Kidney glomerular epithelial cell (primary cell): ENCODE measurements at places on chromosomes 7 and 10.

GRCh38 chr7:134140889-134141867 is 14.0 kb downstream of the LRGUK start:
- DNase-seq: peak; percentile 16

- peak; percentile 37 for DNase-seq
Observed at GRCh38 chr7:99374111-99375064, at the start of gene ARPC1B. TSS of gene ARPC1B (plus strand) at chr7:99374730. CDS start at chr7:99385715, 10,985 bp downstream.

DNA sequence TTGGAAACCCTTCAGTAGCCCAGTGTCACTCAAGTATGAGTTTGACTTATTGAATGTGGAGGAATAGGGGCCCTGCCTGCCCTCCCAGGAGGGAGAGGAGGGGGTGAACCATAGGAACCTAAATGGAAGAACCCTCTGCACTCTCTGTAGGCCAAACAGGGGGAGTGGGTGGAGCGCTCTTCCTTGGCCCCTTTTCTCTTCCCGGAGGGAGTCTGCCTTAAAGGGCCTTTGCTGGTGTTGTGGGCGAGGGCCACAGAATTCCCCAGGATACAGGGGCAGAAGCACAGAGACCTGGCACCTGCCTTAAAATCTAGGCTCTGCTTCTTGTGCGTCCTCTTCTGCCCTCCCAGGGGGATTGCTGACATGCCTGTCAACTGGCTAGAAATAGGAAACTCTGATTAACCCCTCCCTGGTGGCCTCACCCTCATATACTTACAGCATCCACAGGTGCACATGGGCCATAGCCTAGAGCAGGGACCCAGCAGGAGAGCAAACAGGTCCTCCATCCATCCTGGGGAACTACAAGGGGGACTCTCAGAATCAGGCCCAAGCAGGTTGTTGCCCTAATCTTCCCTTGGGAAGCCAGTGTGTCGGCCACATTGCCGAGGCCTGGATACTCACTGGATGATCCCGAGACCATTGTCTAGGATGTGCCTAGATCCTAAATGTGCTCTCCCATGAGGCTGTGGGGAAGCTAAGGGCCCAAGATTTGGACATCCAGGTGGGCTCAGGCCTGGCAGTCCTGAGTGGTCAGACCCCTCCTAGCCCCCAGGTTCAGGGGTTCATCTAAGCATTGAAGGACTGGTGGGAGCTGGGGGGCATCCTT is 3.4 kb downstream of the TRIM8 start:
- DNase-seq: no peak

DNA sequence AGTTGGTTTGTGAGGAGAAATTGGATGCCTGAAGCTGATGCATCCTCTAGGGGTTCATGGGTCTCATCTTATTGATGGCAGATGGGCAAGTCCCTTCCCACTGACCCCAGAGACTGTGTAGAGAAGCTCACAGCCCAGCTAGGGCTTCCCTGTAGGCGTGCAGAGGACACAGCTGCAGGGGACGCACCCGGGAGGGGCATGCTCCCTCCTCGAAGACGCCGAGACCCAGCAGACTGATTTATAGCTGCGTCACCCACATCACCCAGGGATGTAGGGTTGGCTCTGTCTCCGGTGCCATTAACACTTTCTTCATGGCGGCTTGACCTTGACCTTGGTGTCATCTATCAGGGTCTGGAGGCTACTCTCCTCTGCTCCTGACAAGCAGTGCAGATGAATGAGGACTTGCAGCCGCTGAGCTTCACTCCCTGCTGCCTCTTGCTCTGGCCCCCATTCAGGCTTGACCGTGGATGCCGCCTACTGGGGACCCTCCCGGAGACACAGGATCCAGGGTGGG is 549.7 kb downstream of the TCERG1L start:
- DNase-seq: no peak

DNA sequence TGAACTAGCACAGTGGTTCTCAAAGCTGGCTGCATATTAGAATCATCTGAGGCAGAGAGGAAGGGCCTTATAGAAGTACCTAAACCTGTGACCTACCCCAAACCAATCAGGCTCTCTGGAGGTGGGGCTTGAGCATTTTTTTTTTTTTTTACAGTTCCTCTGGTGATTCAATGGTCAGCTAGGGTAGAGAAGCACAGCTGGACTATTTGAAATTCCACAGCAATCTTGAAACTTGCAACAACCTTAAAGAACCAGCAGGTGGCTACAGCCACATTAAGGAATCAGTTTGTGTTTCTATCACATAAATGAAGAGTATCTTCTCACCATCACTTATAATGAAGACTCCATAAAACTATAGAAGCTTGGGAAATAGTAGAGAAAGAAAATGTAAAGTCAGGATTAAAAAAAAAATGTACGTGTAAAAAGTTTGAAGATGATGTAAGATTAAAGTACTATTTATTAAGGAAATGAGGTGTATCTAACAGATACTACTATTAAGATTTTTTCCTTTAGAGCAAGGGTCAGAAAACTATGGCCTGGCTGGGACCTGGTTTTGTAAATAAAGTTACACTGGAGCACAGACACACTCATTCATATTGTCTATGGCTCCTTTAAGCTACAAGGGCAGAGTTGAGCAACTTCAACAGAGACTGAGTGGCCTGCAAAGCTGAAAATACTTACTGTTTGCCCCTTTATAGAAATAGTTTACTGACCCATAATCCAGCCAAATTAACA is 3.8 kb downstream of the RTKN2 start:
- peak; percentile 89 for DNase-seq

DNA sequence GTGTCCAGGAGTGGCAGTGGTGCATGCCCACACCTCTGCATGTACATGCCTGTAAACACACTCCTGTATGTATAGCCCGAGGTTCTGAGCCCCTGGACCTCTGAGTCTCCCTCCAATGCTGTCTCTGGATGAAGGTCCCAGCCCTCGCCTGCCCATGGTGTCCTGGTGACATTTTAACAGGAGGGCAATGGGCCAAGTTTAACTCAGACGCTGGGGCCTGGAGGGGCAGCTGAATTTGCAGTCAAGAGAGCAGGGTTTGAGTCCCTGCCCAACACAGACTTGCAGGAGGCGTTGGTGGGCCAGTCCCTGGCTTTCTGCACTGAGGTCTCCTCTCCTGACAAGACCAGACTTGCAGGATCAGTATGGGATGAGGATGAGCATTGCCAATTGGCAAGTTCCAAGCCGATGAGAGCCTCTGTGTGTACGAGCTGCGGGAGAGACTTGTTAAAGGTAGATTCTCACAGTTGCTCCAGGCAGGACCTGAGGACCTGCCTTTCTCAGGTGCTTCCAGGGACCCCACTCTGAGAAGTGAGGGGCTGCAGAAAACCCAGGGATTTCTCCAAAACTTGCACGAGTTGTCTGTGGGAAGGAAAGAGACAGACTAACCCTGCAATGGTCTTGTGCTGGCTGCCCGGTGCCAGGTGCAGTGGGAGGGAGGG is 141.9 kb downstream of the ELFN1 start:
- no peak for DNase-seq

- DNase-seq: no peak
Observed at GRCh38 chr10:121080281-121080891, 229.2 kb downstream of the WDR11 start.

DNA sequence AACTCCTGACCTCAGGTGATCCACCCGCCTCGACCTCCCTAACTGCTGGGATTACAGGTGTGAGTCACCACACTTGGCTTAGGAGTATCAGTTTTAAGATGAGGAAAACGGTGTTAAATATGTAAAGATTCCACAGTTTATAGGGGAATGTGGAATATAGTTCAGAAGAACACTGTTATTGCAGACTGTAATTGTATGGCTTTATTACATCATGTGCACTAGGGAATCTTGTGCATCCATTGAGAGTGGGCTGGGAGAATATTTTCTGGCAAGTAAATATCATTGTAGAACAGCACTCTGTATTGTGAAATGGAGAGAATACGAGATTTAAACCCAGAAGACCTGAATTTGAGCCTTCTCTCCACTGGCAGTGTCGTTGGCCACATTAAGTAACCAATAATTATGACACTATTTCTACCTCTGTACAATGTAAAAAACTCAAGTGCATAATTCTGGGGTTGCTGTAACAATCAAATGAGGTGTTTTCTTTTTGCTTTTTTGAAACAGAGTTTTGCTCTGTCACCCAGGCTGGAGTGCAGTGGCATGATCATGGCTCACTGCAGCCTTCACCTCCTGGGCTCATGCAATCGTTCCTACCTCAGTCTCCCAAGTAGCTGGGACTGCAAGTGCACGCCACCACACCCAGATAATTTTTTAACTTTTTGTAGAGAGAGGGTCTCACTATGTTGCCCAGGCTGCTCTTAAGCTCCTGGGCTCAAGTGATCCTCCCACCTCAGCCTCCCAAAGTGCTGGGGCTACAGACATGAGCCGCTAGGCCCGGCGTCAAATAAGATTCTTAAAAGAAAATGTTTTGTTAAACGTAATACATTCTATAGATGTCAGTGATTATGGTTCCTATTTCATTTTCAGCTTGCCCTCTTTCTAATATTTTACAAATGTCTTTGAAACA is 12.0 kb upstream of the PARD3 start:
- no peak for DNase-seq

DNA sequence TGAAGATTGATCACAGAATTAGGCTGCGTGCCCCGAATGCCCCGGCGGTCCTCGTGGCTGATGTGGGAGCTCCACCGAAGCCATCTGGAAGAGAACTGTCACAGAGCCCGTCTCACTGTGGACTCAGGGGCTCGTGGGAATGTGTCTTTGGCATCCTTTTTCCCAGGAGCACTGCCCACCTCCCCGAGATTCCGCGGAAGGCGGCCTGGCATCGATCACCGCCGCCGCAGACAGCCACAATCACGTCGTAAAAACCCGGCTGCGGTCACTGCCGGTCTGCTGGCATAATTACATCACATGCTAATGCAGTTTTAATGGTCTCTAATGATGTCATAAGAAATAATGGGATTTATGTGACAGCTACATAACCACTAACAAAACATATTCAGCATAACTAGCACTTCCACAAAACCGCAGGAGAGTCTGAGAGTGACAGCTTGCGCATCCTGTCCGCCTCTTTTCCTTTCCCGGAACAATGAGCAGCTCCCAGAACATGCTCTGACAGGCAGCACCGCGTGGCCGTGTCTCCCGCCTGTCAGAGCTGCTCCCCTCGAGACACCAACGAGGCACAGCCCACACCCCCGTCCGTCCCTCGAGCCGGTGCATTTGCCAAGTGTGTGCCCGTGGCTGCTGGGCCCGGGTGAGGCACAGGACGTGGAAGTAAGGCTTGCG is 490.0 kb downstream of the PTPRN2 start:
- no peak for DNase-seq

GRCh38 chr7:27118580-27118979 is 12.0 kb downstream of the HOXA4 start:
- DNase-seq: no peak

DNA sequence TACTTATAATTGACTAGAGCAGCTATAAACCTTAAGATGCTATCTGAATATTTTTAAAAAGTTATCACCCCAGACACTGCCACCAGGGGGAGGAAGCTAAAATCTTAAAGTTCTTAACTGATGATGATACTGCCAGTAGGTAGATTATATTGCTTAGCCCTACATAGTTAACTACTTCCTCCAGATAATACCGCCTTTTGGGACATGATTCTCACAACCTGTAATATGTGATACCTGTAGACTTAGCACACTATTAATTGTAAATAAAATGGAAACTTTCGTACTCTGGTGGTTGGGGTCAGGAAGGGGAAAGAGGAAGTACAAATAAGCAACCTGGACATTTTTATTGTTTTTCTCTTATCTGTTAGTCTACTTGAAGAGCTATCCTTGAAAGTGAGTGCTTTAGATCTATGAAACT is 268.9 kb downstream of the ADK start:
- DNase-seq: peak; percentile 22

DNA sequence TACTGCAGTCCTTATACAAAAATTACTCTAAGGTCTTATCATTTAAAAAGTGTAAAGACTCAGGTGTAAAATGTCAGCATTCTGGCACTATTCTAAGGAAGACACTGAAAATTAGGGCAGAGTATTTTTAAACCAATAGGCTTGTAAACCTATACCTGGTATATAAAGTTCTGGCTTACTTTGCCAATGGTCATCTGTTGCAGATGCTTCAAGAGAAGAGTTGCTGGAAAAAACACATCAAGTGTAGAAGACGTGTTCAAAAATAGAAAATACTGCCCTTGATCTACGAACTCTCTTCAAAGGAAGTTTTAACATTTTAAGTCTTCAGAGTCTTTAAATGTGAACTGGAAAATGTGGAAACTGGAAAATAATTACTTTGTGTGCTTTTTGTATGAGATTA is 23.9 kb downstream of the NT5C3A start:
- DNase-seq: no peak

DNA sequence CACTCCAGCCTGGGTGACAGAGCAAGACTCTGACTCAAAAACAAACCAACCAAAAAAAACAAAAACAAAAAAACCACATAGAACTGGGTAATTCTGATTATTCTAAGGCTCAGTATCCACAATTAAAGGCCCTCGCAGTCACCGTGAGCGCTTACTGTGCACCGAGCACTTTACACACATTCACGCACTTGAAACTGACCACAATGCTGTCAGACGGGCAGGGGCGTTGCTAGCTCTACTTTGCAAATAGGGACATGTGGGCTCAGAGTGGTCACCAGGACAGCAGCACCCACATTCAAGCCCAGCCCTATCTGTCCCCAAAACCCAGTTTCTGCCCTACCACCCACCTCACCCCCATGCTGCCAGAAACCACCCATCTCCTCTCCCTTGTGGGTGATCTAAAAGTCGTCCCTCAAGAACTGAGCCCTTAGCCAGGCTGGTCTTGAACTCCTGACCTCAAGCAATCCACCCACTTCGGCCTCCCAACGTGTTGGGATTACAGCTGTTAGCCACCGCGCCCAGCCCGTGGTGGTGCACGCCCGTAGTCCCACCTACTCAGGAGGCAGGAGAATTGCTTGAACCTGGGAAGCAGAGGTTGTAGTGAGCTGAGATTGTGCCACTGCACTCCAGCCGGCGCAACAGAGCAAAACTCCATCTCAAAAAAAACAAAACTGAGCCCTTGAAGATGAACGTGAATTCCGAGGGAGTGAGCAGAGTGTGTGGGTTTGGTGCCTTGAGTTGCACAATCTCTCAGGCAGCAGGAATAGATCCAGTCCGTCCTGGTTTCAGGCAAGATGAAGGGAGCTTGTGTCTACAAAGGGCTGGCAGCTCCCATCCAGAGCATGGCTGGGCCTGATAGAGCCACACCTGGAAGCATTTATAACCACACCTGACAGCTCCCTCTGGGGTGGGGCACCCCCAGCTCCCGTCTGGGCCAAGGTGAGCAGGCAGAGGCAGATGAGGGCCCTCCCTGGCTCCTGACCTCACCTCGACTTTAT is 5.4 kb upstream of the HSPB1 start:
- DNase-seq: peak; percentile 78

GRCh38 chr7:138033241-138033640 is 31.4 kb upstream of the CREB3L2 start:
- DNase-seq: no peak

- DNase-seq: no peak
Observed at GRCh38 chr7:6165075-6165474, 107.3 kb downstream of the CYTH3 start.

DNA sequence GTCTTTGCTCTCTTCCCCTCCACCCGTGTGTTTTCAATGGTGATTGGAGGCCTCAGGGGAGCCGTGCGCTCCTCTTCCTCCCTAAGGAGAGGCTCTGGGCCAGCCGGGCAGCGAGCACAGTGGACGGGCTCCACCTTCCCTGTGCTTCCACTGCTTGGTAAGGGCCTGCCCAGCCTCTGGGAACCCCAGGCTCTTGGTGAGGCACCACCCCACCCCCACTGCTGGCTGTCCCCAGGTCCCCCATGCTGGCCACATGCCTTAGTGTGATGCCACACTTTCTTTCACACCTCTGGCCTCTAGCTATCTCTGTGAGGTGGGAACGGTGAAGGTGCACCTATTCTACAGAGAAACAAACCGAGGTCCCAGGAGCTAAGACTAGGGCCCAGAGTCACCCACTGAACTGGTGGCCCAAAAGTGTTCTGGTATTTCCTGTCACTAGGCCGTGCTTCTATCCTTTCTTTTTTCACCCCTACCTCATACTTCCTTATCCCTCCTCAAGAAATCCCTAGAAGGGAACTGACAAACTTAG is 53.3 kb downstream of the UNC5B start:
- no peak for DNase-seq
